Sigmoid colon (tissue), 7 donors: ENCODE measurements at places on chromosomes 7 and 10. TPM values are rescaled to one million over a fixed set of nuclear protein-coding genes. Genes with fewer than 3 reads are reported as not detected.

DNA sequence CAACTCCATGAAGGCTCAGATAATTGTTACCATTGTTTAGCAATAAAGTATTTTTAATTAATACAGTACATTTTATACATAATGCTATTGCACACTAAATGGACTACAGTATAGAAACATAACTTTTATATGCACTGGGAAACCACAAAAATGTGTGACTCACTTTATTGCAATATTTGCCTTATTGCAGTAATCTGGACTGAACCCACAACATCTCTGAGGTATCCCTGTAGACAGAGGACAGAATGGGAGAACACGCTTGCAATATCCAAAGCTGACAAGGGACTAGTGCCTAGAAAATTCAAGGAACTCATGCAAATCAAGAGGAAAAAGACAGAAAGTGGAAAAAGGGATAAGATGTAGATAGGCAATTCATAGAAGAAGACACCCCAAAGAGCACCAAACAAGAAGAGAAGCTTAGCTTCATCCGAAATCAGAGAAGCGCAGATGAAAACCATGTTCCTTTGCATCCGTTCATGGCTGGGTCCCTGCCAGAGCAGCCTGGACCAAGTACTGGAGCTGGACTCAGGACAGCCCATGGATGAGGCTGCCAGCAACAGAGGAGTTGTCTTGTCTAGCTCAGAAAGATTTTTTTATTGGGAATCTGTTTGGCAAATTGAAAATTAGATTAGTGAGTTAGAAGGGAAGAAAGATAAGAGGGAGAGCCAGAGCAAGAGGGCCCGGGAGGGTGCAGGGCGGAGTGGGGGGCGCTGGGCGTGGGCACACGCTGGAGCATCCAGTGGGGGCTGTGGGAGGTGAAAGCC lies 16.0 kb upstream of the GALNTL5 start:
- peak; percentile 72 for DNase-seq

DNA sequence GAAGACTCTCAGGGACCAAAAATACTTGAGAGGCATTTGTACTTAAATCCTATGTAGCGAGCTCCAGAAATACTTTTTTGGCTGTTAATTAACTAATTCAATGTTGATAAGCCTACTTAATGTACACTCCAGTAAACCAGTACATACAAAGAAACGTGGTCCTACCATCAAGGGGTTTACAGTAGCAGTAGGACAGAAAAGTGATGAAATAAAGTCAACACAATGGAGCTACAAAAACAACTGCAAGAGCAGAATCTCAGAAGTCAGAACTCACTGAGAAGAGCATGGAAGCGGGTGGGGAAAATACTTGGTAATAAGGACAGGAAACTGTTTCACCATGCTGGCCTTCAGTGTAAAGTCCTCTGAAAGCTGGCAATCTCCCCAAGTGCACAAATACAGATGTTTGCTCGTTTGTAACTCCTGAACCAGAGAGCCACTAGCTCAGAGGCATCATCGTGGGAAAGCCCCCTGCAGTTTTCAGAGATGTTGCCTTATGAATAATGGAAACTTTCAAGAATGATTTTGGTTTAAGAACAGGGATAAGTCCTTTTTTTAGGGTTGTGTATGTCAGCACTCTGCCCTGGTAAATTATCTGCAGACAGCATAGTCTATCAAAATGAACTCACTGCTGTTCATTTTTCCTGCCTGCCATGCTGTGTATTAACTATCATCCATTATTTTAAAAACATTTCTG lies 233.2 kb downstream of the SORCS1 start:
- no peak for DNase-seq

GRCh38 chr7:51261117-51261835 lies 55.3 kb downstream of the COBL start:
- DNase-seq, result no peak

DNA sequence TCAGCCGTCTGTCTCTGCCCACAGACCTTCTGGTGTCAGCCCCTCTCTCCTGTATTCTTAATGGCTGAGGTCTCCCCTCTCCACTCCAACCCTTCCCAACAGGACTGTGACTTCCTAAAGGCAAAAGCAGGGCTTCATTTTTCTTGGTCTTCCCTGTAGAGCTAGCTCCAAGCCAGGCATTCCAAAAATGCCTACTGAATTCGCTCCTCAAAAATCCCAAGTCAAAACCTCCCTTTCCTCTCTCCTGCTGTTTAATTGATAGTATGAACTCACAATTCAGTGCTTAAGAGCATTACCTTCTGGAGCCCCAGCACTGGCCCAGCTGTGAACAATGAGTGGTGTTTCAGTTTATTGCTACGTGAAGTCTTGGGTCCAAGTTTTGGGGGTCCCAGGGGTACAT lies 628.4 kb downstream of the PARD3 start:
- DNase-seq, result no peak

GRCh38 chr10:64115908-64116643 lies 594.9 kb downstream of the REEP3 start:
- DNase-seq, result no peak

GRCh38 chr7:24199978-24200377 lies 84.0 kb upstream of the NPY start:
- no peak for DNase-seq

- DNase-seq, result no peak
Observed at GRCh38 chr10:77959384-77959783, 32.8 kb upstream of the DLG5 start.

GRCh38 chr10:58268454-58268945 lies 462 bp upstream of the CISD1 start:
- peak; percentile 67 for DNase-seq

GRCh38 chr7:141074162-141074991 lies 513 bp downstream of the TMEM178B start:
- DNase-seq, result no peak

DNA sequence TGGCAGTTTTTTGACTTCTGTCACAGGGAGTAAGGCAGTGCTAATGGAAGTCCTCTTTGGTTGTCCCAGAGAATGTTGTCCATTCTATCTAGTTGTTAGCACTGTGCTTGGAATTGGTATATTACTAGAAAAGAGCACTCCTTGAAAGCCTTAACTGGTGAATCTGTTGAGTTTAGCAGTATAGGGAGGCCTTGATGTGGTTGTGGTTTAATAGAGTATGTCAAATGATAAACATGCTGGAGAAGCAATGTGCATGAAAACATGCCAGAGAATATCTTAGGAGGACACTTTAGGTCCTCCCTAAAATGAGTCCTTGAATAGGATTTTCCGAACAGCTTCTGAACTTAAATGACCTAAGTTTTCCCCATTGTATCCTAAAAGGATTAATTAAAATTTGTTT lies 98.6 kb downstream of the BTRC start:
- DNase-seq, result no peak

DNA sequence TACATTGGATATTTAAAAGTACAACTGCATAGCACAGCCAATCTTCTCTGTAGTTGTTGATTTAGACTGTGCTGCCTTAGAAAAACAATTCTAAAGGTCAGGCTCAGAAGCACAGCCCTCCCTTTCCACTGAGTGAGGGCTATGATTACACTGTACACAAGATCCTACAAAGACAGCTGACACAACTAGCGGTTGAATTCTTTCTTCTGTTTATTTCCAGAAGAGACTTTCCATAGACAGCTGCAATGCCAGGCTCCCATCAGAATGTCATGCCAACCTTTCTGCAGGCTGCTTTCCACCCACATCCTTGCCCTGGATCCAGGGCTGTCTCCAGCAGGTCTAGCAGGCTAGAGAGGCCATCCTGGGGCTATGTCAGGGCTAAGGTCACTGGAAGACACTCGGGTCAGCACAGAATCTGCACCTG lies 39.3 kb downstream of the FAM13C start:
- no peak for DNase-seq

DNA sequence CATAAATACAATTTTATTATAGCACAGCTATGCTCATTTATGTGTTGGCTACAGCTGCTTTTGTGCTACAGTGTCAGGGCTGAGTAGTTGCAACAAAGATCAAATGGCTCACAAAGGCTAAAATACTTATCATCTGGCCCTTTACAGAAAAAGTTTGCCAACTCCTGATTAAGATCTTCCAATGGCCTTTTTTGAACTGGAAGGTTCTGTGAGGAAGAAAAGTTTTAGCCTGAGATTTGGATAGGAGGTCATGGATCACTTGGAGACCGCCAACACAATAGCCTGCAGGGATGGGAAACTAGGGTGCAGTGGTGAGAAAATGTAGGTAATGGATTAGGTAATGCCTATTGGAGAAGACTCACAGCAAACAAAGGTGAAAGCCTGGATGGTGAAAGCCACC lies 169.8 kb downstream of the NOC3L start:
- DNase-seq, result no peak

- no peak for DNase-seq
Observed at GRCh38 chr7:140403878-140404564, at the start of gene RAB19. Gene RAB19 (plus strand): TSS chr7:140404058. CDS start chr7:140407647, 3,589 bp downstream.

DNA sequence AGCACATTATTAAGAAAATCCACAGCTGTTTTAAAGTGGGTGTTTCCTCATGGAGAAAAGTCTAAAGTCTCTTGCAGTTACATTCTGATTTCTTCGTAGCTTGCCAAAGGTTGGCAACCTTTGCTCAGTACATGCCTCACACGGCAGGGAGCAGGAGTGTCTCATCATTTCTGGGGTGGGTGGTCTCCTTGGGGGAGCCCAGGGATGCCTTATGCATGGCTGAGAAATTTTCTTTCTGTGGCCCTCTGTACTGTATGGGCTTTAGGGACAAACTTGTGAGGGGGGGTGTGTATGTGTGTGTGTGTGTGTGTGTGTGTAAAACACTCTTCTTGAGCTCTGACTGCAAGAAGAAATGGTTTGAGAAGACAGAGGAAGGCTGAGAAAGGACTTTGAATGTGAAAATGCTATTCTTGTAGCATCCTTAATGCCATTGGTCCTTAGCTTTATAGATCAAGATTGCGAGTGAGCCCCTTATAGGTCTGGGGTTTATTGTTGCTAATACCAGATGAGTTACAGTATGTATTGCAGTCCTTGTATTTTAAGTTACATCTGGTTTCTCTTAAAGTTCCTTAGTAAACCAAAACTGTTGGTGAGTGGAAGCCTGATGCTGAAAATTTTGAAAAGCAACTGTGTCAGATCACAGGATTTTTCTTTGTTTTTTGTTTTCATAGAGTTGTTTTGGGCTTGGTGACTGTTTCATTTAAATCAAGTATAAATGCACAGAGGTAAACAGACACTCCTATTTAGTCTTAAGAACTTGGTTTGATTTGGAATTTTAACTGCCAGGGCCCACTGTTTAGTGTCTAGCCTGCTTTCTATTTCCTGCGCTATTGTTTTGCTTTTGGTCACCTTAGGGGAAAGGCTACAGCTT lies 242.0 kb downstream of the BICC1 start:
- no peak for DNase-seq

- peak; percentile 68 for DNase-seq
Observed at GRCh38 chr10:28020080-28020860, 21.4 kb upstream of the ODAD2 start.

- DNase-seq, result peak; percentile 87
Observed at GRCh38 chr10:103696411-103697145, 158.8 kb downstream of the SH3PXD2A start.

GRCh38 chr7:128928159-128928813 lies 9.4 kb upstream of the IRF5 start:
- DNase-seq, result peak; percentile 36

- peak; percentile 74 for DNase-seq
Observed at GRCh38 chr7:137421366-137421765, 77.8 kb upstream of the PTN start.

- DNase-seq, result no peak
Observed at GRCh38 chr7:16912540-16912939, 30.8 kb upstream of the AGR3 start.

- no peak for DNase-seq
Observed at GRCh38 chr7:6637544-6638229, 569 bp downstream of the ZNF316 start.

GRCh38 chr7:112970771-112971170 lies 115.9 kb downstream of the GPR85 start:
- no peak for DNase-seq

GRCh38 chr7:127736511-127736910 lies 84.5 kb downstream of the SND1 start:
- no peak for DNase-seq

DNA sequence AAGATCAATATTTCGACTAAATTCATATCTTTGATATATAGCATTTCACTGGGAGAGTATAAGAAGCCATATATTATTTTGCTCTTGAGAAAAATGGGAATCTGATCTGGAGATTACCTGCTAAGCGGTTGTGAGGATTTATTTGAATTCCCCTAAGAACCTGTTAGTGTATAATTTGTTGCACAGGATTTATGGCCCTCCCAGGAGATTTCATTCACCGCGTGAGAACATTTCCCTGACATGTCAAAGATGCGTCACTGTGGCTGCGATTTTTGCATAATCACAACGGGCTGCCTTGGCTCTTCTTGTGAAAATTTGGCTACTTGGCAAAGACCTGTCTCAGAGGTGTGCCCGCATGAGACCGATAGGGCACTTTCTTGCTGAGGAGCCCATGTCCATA lies 184.7 kb upstream of the PFKP start:
- no peak for DNase-seq

- DNase-seq, result no peak
Observed at GRCh38 chr7:102082693-102083368, 203.8 kb upstream of the SH2B2 start.

Gene CLRN3
- total RNA-seq, result not detected

Gene CCDC172
- total RNA-seq, result not detected

Gene ANKRD22
- total RNA-seq, result not detected

Gene HDAC9
- total RNA-seq, result 34.6 TPM

Gene BLNK
- total RNA-seq, result 1.8 TPM

Gene ADAM8
- total RNA-seq, result 7.6 TPM

Gene GPNMB
- 105 TPM for total RNA-seq

Gene LAMB1
- 161 TPM for total RNA-seq

Gene OR13A1
- not detected for total RNA-seq

Gene SPDYE9
- total RNA-seq, result not detected

Gene ZNF425
- total RNA-seq, result 4.9 TPM

Gene RBP4
- total RNA-seq, result not detected
